ENCODE measurements at places on chromosomes 3 and 15.

- DNase-seq: no peak
Measured at GRCh38 chr15:25737218-25737643, 125.9 kb downstream of the ATP10A start.

GRCh38 chr3:113606539-113607218, 74.3 kb downstream of the SIDT1 start:
- no peak for DNase-seq

GRCh38 chr3:55937301-55937700, 450.2 kb upstream of the WNT5A start:
- DNase-seq: no peak

DNA sequence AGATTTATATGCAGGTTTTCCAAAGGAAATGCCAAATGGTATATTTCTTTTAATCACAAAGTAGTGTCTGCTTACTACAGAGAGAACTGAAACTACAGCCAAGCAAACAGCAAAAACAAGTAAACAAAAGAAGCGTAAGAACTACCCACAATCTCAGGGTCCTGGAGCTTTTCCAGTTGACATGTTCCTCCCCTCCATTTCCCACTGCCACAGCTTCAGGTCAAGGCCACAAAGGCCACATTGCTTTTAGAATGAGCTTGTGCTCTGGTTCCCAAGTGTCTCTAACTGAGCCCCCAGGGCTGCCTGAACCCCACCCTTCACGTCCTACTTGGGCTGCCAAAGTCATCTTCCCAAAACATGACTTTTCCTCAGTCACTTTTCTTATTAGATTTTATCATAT, 24.1 kb downstream of the CTDSPL start:
- no peak for DNase-seq

- DNase-seq: no peak
Measured at GRCh38 chr3:16182183-16182582, 7.7 kb downstream of the GALNT15 start.

GRCh38 chr3:42424911-42425310, 14.5 kb upstream of the LYZL4 start:
- no peak for DNase-seq

- DNase-seq: no peak
Measured at GRCh38 chr3:49271047-49271446, 6.0 kb downstream of the C3orf62 start.

DNA sequence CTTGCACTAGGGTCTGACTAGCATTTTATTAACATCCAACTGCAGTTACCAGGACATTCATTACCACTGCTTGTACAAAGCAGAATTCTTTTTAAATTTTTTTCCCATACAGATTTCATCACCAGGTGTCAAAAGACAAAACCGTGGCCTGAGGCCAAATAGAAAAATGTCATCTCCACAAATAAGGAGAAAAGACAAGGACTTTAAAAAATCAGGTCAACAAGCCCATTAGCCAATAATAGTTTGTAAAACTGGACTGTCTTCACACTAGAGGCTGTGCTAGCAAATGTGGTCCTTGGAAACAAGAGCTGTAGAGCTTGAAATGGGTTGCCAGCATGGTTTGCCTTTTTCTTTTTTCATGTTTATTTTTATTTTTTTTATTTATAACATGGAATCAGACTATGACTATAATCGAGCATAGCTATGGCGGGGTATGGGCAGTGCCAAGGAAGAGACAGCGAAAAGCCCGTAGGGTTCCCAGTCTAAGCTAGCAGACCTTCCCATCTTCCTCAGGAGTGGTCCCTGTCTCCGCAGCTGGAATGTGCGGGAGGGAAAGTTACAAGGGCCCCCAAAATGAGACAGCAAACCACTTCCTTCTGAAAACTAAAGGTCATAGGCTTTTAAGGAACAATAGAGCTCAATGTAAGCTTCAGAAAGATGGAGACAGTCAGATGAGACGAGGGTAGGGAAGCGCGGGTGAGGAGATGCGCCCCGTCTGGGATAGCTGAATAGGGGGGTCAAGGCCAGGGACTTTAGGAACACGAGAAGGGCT, 1.5 kb downstream of the PTPN9 start:
- DNase-seq: no peak

GRCh38 chr3:51384055-51384725, 901 bp upstream of the MANF start:
- DNase-seq: no peak

DNA sequence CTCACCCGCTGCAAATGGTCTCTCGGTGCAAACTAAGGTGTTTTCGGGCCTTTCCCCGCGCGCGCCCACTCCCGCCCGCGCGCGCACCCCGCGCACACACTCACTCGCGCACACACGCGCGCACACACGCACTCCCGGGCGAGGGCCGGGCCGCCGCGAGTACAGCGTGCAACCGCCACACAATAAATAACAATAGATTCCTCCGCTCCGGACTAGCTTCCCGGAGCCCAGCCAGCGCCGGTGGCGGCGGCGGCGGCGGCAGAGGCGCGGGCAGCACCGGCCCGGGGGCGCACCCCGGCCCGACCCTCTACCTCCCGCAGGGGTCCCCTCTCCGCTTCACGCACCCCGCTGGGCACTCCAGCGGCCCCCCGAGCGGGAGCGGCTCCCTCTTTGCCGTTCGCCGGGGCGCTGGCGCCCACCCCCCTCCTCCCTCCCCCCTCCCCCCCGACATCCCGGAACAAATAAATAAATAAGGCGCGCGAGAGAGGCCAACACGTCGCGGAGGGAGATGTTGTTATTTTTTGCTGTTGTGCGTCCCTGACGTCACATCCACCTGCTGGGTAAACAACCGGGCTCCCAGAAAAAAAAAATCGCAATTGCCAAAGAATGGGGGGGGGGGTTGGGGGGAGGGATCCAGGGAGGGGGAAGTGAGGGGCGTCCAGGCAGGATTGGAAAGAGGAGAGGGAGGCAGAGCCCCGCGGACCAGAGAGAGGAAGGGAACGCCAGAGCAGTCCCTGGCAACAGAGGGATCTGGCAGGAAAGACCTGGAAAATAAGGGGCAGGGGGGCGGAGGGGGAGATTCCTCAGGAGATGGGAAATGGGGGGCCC, at the start of gene FOXP1:
Gene FOXP1, minus strand, starts transcription at position 163 of the 828 bp plus-strand sequence. CDS start 385,347 bp downstream, outside the sequence.
- DNase-seq: peak; percentile 54

- no peak for DNase-seq
Measured at GRCh38 chr3:31530960-31531335, 1.8 kb upstream of the STT3B start.

DNA sequence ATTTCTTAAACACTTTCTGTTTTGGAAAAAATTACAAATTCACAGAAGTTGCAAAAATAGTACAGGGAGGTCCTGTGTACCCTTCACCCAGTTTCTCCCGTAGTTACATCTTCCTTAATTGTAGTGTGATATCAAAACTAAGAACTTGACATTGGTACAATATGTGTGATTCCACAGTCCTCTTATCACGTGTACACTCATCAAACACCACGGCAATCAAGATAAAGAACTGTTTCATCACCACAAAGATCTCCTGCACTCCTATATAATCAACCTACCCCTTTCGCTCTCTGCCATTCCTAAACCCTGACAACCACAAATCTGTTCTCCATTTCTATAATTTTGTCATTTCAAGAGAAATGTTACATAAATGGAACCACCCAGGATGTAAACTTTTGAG, 31.4 kb downstream of the POMGNT2 start:
- DNase-seq: no peak

Measured in activated naive CD4-positive, alpha-beta T cell (primary cell).